Caudate nucleus (tissue), 63 donors: ENCODE measurements at places on chromosomes 5 and 9.

GRCh38 chr5:67310169-67310568 lies 113.6 kb upstream of the CD180 start:
- no peak for DNase-seq

- no peak for DNase-seq
Observed at GRCh38 chr5:131242728-131243255, 21.1 kb upstream of the CDC42SE2 start.

- no peak for DNase-seq
Observed at GRCh38 chr5:158938200-158938599, 161.5 kb downstream of the EBF1 start.

GRCh38 chr5:109676920-109677319 lies 12.8 kb upstream of the MAN2A1 start:
- DNase-seq: no peak

DNA sequence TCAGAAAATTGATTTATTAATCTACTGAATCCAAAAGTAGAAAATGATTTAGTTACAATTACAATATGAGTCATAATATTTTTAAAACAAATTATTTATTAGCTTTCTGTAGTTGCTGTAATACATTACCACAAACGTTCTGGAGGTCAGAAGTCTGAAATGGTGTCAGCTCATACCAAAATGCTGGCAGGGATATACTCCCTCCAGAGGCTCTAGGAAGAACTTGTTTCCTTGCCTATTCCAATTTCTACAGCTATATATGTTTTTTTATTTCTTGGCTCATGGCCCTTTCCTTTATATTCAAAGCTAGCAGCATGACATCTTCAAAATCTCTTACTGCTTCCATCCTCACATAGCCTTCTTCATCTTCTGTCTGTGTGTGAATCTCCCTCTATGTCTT lies 667.9 kb upstream of the ITGA1 start:
- no peak for DNase-seq

GRCh38 chr9:105245029-105245890 lies 809 bp downstream of the SLC44A1 start:
- peak; percentile 79 for DNase-seq

DNA sequence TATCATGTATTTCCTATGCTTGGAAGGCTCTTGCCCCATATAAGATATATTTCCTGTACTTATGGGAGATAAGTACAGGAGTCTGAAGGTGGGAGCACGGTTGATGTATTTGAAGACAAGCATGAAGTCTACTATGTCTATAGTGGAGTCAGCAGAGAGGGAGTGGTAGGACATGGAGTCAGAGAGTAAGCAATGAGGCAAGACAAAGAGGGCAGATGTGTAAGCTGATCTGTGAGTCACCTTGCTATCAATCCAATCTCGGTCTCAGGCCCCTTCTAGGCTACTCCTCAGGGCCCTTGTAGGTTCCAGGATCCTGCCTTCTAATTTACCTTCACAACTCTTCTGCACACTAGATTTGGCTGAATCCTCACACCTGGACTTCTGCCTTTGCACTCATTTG lies 105.5 kb downstream of the MACIR start:
- no peak for DNase-seq

DNA sequence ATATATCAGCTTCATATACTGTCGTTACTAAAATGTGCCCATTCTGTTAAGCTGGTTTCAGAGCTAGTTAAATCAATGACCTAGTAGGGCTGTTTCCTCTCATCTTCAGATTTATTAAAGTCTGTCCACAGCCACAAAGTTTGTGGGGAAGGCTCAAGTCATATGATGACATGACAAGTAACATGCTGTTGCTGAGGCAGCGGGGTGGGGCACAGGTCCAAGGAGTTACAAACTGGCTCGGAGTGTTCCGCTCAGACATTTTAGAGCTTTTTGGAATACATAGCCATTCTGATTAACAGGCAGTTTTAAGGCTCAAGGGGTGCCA lies 2.7 kb upstream of the ANP32B start:
- DNase-seq: no peak

DNA sequence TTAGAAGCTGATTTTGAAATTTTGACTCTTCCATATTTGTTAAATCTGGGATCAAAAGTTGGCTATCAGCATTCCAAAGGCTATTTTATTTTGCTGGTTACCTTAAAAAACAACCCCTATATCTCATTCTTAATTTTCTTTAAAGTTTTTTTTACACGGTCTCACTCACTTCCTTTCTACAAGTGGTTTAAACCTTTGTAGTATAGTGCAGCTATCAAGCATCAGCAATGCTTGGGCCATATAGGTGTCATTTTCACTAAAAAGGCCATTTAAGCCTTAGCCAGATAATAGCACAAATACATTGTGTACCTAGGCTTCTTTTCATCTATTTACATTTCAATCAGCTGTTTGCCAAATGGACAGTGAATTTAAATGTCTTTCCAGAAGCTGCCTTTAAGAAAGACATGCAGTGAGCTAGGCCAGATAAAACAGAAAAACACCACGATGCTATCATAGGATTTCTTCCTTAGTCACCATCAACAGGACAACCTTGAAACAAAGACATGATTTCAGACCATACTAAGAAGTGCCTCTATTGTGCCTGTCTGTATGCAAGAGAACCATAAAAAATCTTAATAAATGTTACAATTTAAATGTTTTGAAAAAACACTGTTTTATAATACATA lies 104.2 kb downstream of the RAPGEF6 start:
- no peak for DNase-seq

DNA sequence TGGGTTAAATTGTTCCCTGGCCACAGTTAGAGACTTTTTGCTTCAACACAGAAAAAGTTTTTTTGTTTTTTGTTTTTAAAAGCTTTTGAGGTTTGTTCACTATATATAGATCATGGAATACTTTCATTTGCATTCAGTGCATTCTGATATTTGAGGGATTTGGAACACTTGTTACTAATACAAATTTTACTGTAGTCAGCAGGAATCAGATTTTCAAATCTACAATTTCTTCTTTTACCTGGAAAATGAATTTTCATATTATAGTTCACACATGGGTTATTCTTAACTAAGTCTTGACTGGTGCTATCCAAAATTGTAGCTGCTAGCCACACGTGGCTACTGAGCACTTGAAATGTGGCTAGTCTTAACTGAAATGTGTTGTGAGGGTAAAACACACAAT lies 142.0 kb downstream of the RMI1 start:
- no peak for DNase-seq

- DNase-seq: no peak
Observed at GRCh38 chr5:127326431-127326830, 35.8 kb downstream of the MEGF10 start.

- no peak for DNase-seq
Observed at GRCh38 chr9:91061506-91061905, 259.9 kb downstream of the SYK start.

GRCh38 chr5:81303563-81303962 lies 2.2 kb downstream of the ZCCHC9 start:
- no peak for DNase-seq

DNA sequence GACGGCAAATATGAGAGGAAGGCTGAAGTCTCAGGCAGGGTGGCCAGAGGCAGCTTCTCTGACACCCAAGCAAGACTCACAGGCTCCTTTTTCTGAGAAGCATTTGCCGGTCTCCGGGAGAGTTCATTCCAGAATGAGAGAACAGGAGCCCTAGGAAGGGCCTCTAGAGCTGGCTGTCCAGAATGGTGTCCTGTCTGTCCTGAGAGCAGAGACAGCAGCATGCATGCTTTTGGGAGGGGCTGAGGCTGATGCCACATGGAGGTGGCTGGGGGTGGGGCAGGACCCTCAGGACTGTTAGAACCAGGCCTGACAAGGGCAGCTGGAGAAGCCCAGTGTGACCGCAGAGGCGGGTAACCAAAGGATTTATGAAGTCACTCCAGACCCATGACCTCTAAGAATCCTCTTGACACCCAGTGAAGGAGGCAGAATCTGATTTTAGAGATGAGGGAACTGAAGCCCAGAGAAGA lies 60.0 kb downstream of the SHB start:
- no peak for DNase-seq

- DNase-seq: no peak
Observed at GRCh38 chr9:91258451-91258850, 103.3 kb downstream of the AUH start.

- DNase-seq: no peak
Observed at GRCh38 chr9:107927276-107927675, 437.7 kb upstream of the KLF4 start.
